ENCODE measurements at places on chromosomes 2 and 18.

GRCh38 chr2:9318461-9319337 lies 104.6 kb downstream of the ITGB1BP1 start:
- DNase-seq, result no peak

DNA sequence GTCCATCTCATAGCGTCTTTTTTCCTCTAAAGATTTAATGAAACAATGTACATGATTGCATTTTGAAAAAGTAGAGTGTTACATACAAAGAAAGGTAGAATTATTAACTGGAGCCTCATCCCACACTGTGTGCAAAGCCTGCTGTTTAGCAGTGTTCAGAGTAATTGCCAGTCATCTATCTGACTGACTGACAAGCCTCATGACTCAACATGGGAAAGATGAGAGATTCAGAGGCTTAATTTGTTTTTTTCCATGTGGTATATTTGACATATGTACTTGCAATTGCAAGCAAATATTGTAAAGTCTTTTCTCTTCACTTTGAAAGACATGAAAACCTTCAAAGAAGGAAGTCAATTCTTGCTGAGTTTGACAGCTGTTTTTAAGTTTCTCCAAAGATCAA lies 14.7 kb downstream of the PCARE start:
- no peak for DNase-seq

- no peak for DNase-seq
These were observed 66.7 kb downstream of the EDAR start for GRCh38 chr2:108922141-108922915.

GRCh38 chr2:63347361-63347760 lies 240.9 kb downstream of the WDPCP start:
- no peak for DNase-seq

DNA sequence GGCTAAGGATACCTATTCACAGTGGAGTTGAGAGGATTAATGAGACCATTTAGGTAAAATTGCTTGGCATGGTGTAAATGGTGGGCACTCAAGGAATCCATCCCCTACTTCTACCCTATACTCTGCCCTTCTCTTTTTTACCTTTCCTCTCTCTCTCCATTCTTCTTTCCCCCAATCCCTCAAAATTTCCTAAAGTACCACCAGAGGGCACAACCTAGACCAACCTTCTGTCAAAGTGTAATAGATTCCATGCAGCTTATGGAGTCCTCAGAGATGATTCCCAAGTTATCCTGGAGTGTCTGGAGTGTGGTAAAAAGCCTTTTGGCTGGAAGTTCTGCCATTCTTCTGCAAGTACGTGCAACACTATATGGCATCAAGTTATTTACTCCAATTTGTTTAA lies 33.0 kb upstream of the CCDC195 start:
- no peak for DNase-seq

GRCh38 chr2:70871398-70872211 lies 36.0 kb upstream of the CD207 start:
- DNase-seq, result peak; percentile 15

GRCh38 chr18:68220458-68220857 lies 494.4 kb downstream of the TMX3 start:
- no peak for DNase-seq

GRCh38 chr2:46878886-46879285 lies 36.7 kb downstream of the MCFD2 start:
- DNase-seq, result no peak

- DNase-seq, result no peak
These were observed 145.5 kb downstream of the ACKR3 start for GRCh38 chr2:236715077-236715476.

DNA sequence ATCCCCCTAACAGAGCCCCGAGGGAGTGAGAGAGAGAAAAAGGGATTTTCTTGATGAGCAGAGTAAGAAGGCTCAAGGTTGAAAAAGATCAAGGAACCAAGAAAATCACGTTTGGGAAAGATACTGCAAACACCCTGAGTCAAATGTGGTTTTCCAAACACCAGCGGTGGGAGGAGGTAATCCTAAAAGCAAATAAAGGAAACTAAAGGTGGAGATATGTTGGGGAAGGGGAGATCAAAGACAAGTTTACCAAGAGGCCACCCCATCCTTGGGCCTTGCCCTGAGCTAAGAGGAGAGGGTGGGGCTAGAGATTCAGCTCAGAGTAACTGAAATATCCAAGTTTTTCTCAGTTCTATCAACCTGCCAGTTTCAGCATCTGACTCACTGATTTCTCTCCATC lies 332.3 kb downstream of the ETAA1 start:
- no peak for DNase-seq

- no peak for DNase-seq
These were observed 69.5 kb downstream of the MYOM1 start for GRCh38 chr18:3150274-3150673.

DNA sequence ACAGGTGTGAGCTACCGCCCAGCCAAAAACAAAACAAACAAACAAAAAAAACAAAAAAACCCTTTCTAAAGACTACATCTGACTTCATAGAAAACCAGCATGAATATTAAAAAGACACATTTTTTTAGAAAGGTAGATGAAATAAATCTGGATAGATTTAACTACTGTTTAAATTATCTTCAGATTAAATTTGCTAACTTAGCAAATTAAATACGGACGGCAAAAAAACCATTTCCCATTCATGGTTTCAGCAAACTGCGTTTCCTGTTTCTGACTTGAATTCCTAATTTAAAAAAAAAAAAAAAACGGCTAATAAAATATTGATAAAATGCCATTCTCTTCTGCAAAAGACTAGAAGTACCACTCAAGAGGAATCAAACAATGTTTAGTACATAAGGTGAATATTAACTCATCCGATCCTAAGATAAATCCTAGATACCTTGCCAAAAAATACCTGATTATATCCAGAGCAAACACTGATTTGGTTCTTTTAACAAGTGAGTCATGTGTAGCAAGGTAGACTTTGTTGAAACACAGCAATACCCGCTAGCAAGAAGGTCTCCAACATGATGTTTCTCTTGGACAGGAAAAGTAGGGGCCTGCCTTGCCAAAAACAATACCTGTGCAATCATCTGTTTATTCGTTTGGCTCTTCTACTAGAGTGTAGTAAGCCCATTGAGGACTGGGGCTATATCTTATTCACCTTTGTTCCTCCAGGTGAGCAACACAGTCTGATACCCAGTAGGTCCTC lies 96.2 kb downstream of the BARD1 start:
- DNase-seq, result no peak

Measured in non-pigmented ciliary epithelial cell (primary cell).